ENCODE measurements at places on chromosomes 3 and 15.

DNA sequence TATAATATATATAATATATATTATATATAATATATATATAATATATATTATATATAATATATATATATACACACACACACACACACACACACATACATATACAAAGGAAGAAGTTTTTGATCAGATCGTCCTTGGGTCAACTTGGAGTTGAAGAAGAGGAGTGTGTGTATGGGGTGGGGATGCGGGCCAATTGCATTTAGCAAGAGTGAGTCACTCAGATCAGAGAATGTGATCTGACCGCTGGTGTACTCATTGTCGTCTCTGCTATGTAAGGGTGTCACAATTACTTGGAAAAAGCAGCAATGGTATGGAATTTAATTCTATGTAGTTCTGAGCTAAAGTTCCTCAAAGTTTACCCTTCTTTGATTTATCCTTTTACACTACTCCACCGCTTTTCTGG lies 4.6 kb upstream of the VGLL3 start:
- no peak for DNase-seq

GRCh38 chr15:60660290-60661051 lies 181.5 kb upstream of the ICE2 start:
- no peak for DNase-seq

DNA sequence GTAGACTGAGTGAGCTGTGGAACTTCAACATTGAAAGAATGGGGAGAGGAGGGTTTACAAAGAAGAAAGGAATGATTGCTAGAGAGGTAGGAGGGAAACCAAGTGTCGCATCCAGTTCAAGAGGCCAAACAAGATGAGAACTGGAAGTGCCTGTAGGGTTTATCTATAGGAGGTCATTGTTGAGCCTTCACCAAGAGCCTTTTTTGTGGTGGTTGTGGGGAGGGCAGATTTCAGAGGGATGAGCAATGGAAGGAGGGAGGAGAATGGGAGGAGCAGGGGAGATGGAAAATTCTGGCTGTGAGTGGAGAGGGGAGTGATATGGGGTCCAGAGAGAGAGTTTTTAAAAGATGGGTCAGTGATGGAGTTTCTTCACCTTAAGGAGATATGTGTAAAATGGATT lies 8.5 kb downstream of the PDIA5 start:
- DNase-seq, result no peak

GRCh38 chr3:108060331-108060730 lies 30.5 kb downstream of the CD47 start:
- no peak for DNase-seq

GRCh38 chr3:195908694-195909581 lies 587 bp upstream of the TNK2 start:
- DNase-seq, result peak; percentile 32

DNA sequence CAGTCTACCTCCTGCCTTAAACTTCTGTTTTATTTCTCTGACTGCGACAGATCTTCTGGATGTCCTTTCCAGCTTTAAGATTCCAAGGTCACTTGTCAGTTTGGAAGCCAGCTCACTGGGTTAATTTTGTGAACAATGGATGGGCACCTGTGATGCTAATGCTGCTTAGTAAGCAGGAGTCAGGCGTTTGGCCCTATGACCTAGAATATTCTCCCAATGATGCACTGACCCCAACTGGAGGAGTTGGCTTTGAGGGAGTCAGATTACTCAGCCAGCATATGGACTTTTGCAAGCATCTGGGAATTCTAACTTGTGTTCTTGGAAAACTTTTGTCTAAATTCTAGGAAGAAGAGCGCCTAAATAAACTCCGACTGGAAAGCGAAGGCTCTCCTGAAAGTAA lies 28.1 kb downstream of the HACD3 start:
- no peak for DNase-seq

DNA sequence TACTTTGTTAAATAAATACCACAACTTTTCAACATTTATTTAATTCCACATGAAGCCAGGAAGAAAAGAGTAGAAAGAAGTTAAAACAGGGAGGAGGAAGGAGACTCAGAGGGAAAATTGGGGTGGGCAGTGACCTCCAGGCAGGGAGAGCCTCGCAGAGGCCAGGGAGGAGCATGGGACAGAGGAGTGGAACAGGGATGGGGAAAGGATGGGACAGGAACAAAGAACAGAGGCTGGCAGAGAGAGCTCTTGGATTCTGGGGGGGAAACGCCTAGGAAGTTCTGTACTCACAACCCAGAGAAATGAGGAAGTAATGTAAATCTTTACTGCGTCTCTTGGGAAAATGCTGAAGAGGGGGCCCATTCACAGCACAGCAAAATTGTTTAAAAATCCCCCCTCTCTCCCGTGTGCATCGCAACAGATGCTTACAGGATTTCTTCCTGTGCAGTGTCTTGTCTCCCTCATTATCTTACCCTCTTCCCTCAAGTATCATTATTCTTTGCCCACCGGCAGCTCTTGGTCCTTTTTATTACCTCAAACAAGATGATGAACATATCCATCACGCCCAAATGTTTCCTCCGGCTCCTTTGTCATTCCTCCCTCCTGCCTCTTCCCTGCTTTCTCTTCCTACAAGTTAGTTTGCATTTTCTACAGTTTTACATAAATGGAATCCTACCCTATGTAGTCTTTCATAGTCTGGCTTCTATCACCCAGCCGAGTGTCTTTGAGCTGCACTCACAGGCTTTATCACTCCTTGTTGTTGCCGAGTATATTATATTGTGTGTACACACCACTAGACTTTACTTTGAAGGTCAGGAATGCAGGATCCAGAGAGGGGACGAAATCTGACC lies 65.5 kb downstream of the ARHGAP31 start:
- no peak for DNase-seq

- DNase-seq, result no peak
Observed at GRCh38 chr3:169240786-169241486, 422.6 kb downstream of the MECOM start.

GRCh38 chr3:180421221-180421620 lies 180.7 kb upstream of the TTC14 start:
- no peak for DNase-seq

DNA sequence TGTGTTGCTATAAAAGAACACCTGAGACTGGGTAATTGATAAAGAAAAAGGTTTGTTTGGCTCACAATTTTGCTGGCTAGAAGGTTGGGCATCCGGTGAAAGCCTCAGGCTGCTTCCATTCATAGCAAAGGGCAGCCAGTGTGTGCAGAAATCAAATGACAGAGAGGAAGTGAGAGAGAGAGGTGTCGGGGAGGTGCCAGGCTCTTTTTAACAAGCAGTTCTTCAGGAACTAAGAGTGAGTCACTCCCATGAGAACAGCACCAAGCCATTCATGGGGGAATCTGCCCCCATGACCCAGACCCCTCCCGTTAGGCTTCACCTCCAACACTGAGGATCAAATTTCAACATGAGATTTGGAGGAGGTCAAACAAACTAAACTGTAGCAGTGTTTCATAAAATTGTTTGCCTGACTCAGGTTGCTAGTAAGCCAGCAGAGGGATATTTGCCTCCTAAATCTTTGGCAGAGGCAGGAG lies 4.5 kb upstream of the PARP15 start:
- no peak for DNase-seq

DNA sequence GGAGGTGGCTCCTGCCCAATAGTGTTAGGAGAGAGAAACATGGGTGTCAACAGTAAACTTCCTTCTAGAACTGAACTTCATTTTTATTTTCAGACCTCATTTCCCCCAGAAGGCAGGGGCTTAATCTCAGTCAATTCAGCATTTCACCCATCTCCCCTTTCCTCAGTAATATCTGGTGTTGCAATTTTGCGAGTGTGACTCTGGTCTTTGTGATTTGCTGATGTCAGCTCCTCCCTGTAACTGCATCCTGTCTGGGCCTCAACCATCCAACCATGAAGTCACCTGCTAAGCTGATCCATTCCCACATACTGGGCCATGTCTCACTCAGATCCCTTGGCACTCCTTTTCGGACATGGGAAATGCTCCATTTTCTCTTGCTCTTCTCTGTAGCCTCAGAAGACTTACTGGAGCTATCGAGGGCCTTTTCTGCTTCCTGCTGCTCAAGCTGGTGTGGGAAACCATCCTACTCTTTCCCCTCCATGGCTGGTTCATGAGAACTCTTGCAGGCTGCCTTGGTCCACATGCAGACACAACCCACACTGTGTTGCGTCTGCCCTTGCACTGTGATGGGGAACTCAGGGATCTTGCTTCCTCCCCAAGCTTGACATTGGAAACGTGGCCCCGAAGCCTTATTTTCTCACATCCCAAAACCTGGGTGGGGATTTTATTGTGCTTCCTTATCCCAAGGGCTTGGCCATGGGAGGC lies 24.6 kb downstream of the CCR4 start:
- DNase-seq, result no peak

DNA sequence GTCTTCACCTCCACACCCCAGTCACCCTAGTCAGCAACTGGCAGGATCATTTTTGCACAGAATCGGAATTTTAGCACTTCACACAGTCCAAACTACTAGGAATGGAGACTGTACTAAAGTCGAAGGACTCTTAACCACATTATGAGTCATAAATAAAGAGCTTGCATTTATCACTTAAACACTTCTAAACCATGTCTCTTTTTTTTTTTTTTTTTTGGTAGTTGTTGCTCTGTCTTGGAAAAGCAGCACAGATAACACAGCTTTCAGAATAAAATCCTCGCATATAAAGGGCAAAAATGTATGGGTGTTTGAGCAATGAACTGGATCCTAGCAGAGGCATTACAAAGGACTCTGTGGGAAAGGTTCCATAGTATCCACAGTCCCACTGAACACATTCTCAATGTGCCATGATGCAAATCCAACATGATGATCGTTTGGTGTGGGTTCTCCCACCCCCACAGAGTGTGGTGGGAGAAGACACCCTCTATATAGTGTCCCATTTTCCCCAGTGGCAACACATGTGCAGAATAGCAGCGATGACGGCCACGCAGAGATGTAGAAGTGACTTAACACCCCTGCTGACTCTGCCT lies 47.1 kb downstream of the FOXP1 start:
- no peak for DNase-seq

DNA sequence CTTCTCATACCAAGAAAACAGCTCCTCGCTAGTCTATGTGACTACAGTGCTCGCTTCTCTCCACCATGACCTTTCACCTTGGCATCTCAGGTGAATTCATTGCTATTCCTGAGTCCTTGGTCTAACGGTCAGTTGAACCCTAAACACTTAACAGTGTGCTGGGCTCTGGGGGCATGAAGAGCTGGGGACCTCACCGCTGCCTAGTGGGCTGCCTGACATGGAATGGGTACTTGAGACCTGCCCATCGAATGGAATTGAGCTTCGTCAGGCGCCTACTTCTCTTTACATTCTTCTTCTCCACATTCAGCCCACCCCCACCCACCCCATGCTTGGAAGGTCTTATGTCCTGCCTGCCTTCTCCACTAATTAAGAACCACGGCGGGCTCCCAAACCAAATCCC lies 22.1 kb downstream of the BOC start:
- no peak for DNase-seq

DNA sequence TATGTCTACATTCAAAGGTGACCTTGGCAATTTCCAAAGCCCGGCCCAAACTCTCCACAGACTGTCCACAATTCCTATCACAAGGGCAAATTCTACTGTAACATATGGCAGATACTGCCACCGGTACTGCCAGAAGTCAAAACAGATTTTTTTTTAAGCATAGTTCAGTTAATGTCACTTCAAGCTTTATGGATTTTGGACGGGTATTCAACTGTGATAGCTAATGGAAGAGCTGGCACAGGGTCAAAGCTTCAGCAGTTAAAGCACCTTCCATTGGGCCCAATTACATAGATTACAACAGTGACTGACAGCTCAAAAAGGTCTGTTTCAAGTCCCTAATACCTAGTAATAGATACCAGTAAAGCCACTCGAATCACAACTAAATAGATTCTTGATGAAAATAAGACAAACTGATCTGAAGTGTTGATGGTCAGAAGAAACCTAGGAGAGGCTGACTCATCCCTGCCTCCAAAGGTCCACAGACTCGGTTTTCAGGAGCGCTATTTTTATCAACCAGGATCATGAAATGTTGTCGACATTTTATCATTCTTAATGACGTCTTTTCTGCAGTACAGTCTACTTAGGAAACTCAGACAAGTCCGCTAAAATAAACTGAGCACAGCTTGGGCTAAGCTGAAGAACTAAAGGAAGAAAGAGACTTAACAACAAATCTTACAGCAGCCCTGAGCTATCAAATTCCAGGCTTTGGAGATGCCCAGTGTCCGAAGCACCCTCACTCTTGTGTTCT lies 38.7 kb downstream of the ANXA2 start:
- no peak for DNase-seq

GRCh38 chr3:42731476-42732195 lies 29.0 kb upstream of the HHATL start:
- DNase-seq, result no peak

- DNase-seq, result no peak
Observed at GRCh38 chr3:89114841-89115223, 7.4 kb downstream of the EPHA3 start.

Measured in stimulated activated CD4-positive, alpha-beta T cell treated with anti-CD3 and anti-CD28 coated beads, Interleukin-4, amount 100 ng/mL, for 4 hours (primary cell).